A549 treated with ZK216348 at 1 μM for 4 hours (cell line): ENCODE measurements at places on chromosomes 2 and 18. TPM values are rescaled to one million over a fixed set of nuclear protein-coding genes. Genes with fewer than 3 reads are reported as not detected.

NEB gene
- total RNA-seq: 0.11 to 0.50 TPM (median 0.24 TPM) in 5 replicates

ASB18 gene
- not detected in 5 replicates for total RNA-seq

ARL6IP6 gene
- total RNA-seq: 18.4 to 27.8 TPM (median 23.7 TPM) in 5 replicates

BARD1 gene
- 4.5 to 9.9 TPM (median 5.3 TPM) in 5 replicates for total RNA-seq

FAP gene
- not detected in 5 replicates for total RNA-seq

ASB3 gene
- total RNA-seq: 11.4 to 13.7 TPM (median 12.6 TPM) in 5 replicates

CD28 gene
- total RNA-seq: not detected in 5 replicates

TMEM185B gene
- total RNA-seq: 41.4 to 57.1 TPM (median 46.8 TPM) in 5 replicates

TSPYL6 gene
- total RNA-seq: not detected in 5 replicates

LBX2 gene
- 2.2 to 4.3 TPM (median 3.3 TPM) in 5 replicates for total RNA-seq

TMEM37 gene
- 1.5 to 2.1 TPM (median 1.6 TPM) in 5 replicates for total RNA-seq

PDE1A gene
- total RNA-seq: 0.07 to 0.43 TPM (median 0.15 TPM) in 5 replicates

NYAP2 gene
- total RNA-seq: 0.02 TPM in 1 of 5 replicates, not detected in the others

SPC25 gene
- total RNA-seq: 15.2 to 25.5 TPM (median 20.1 TPM) in 5 replicates

MYO7B gene
- 0.14 to 0.43 TPM (median 0.25 TPM) in 4 of 5 replicates, not detected in the other for total RNA-seq

GALNT13 gene
- total RNA-seq: 7.2 to 15.2 TPM (median 10.7 TPM) in 5 replicates

TPO gene
- 0.13 to 0.29 TPM (median 0.13 TPM) in 3 of 5 replicates, not detected in the others for total RNA-seq

ABCG8 gene
- total RNA-seq: not detected in 5 replicates

ERMN gene
- total RNA-seq: not detected in 5 replicates

GPR75 gene
- 1.5 to 2.3 TPM (median 1.9 TPM) in 5 replicates for total RNA-seq

CXCR1 gene
- total RNA-seq: not detected in 5 replicates

PTRHD1 gene
- 52.4 to 66.0 TPM (median 60.0 TPM) in 5 replicates for total RNA-seq

TUBA3E gene
- total RNA-seq: 0.62 to 0.97 TPM (median 0.78 TPM) in 5 replicates

GALNT3 gene
- 0.11 TPM in 1 of 5 replicates, not detected in the others for total RNA-seq

MROH2A gene
- total RNA-seq: 0.18 to 0.22 TPM in 2 of 5 replicates, not detected in the others

KYNU gene
- 250 to 331 TPM (median 273 TPM) in 5 replicates for total RNA-seq

NCKAP5 gene
- 0.79 to 1.4 TPM (median 1.1 TPM) in 5 replicates for total RNA-seq

OSR1 gene
- 5.8 to 9.3 TPM (median 6.5 TPM) in 5 replicates for total RNA-seq
